ENCODE measurements at places on chromosomes 6 and 20.

GRCh38 chr6:127267646-127268625 lies 1.3 kb downstream of the RNF146 start:
- no peak for DNase-seq

- no peak for DNase-seq
Measured at GRCh38 chr6:152004036-152004566, 196.6 kb downstream of the ESR1 start.

DNA sequence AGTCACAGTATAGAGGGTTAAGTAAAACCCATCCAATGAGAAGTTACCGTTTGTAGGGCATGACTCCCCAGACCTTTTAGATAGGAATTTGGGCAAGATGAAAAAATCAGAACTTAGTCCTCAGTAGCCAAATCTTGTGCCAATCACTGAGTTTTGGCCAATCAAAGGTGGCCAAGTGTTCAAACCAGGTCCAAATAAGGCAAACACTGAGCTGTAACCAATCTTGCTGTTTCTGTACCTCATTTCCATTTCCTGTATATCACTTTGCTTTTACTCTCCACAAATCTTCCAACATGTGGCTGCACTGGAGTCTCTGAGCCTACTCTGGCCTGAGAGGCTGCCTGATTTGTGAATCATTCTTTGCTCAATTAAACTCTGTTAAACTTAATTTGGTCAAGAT lies 81.8 kb upstream of the GPR6 start:
- DNase-seq, result no peak

DNA sequence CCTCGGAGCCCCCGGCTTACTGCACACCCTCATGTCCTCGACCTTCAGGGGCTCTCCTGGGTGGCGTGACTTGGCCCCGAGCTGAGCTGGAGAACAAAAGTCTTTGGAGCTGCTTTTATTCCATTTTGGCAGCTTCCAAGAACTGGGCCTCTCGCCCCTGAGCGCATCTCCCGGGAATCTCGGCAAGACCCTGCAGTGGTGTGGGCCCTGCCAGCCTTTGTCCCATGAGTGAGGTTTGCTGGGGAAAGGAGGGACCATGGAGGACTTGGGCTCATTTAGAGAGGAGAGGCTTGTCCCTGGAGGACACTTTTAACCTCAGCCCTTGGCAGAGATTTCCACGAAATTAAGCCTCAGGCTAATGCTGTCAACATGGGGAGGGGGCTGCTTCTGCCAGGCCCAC lies 62.3 kb upstream of the SLCO4A1 start:
- no peak for DNase-seq

- DNase-seq, result no peak
Measured at GRCh38 chr6:158321960-158322359, 9.7 kb downstream of the TULP4 start.

- DNase-seq, result no peak
Measured at GRCh38 chr6:133748628-133749027, 140.3 kb upstream of the TCF21 start.

- DNase-seq, result no peak
Measured at GRCh38 chr6:124879110-124879991, 82.9 kb upstream of the RNF217 start.

Data from activated CD8-positive, alpha-beta memory T cell treated with anti-CD3 and anti-CD28 coated beads for 4 hours (primary cell).